ENCODE measurements at places on chromosomes 12 and 14.

DNA sequence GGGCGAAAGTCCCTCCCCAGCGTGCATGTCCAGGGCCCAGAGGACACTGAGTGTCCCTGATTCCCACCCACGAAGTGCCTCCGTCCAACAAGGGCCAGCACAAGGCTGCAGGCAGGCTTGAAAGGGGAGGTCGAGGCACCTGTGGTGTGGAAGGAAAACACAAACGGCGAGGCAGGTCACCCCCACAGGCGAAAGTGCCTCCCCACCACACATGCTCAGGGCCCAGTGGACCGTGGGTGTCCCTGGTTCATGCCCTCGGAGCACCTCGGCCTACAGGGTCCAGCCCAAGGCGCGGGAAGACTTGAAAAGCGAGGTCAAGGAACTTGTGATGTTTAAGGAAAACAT, 370.4 kb downstream of the ALG10 start:
- DNase-seq = no peak

- DNase-seq = no peak
These were observed 2.9 kb upstream of the HMGA2 start for GRCh38 chr12:65821336-65821735.

DNA sequence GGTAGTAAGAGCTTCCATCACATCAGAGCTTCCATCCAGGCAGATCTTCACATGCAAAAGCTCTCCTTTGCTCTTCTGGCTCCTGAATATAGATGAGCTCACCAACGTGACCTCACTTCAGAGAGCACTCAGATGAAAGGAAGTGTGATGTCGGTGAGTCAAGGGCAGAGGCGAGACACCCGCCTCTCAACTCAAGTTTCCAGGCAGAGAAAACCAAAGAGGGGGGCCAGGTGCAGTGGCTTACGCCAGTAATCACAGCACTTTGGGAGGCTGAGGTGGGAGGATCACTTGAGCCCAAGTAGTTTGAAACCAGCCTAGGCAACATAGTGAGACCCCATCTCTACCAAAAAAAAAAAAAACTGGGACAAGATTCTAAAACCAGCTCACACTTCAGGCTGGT, 126.9 kb downstream of the DUSP6 start:
- DNase-seq = peak; percentile 42

- DNase-seq = no peak
These were observed 183.5 kb upstream of the PLEKHG7 start for GRCh38 chr12:92519284-92519683.

DNA sequence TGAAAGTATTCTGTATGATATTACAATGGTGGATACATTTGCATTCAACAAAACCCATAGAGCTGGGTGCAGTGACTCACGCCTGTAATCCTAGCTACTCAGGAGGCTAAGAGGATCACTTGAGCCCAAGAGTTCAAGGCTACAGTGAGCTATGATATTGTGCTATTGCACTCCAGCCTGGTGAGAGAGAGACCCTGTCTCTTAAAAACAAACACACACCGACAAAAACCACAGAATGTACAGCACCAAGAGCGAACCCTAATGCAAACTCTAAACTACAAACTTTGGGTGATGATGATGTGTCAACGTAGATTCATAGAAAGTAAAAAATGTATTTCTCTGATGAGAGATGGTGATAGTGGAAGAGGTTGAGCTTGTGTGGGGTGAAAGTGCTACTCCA, 8.6 kb downstream of the CAPRIN2 start:
- DNase-seq = no peak

- DNase-seq = no peak
These were observed 566.5 kb downstream of the LRFN5 start for GRCh38 chr14:42173206-42173605.

DNA sequence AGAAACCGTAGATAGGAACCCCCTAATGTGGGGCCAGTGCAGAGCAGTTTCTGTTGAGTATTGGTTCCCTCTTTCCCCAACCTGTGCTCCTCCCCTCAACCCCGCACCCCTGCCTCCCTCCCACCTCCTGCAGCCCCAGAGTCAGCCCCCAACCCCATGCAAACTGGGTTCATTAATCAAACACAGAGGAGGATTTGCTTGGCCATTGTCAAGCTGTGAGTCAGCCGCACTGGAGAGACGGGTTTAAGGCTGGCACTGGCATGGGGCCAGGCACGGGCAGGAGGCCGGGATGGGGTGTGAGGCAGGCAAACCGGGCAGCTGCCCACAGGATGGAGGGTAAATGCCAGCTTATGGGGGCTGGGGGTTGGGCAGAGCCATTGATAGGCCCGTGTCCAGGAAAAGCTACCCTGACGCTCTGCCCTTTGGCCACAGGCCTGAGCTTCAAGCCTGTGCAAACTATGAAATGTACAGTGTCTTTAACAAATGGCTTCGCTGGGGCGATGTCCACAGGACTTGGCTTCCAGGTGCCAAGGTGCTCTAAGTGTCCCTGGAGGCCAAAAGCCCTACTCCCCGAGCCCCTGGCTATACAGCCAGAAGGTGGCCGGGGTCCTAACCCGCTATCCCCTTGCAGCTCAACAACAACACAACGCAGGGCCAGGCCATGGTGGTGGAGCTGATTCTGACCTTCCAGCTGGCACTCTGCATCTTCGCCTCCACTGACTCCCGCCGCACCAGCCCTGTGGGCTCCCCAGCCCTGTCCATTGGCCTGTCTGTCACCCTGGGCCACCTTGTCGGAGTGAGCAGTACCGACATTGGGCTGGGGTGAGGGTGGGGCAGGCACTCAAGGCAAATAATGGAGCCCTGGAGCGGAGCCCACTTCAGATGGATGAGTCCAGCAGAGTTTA, 1.4 kb downstream of the AQP5 start:
- no peak for DNase-seq

- DNase-seq = no peak
These were observed 180.8 kb downstream of the C12orf50 start for GRCh38 chr12:87848248-87848868.

DNA sequence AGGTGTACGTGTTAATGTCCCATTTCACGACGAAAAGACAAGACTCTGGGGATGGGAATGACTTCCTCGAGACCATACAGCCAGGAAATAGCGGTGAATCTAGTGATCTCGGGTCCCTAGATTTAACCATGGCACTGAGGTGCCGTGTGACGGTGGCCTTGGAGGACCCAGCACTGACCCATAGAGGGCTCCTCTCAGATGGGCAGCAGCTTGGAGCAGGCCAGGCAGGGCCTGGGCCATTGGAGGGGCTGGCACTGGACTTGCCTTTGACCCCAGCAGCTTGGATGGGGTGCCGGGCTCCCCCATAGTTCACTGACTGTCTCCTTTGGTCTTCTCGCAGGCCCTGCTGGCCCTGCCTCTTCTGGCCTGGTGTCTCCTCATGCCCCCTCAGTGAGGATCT, 5.4 kb downstream of the TCL1B start:
- no peak for DNase-seq

GRCh38 chr12:13307143-13307816, 110.8 kb downstream of the EMP1 start:
- no peak for DNase-seq

DNA sequence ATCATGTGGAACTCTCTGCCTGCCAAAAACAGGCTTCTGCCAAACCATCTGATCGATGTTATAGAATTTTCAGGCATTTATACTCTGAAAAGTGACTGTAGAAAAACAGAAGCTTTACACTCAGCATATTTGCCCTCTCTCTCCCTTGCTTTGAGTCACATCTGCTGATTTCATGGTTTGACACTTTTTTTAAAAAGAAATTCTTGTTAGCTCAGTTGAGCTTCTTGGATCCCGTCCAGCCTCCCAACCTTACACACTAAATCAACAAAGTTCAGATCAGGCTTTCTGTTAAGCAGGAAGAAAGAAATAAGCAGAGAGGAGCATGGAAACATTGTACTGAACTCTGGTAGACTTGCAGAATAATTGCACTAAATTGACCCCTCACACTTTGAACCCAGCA, 193.6 kb upstream of the SEL1L start:
- DNase-seq = no peak

DNA sequence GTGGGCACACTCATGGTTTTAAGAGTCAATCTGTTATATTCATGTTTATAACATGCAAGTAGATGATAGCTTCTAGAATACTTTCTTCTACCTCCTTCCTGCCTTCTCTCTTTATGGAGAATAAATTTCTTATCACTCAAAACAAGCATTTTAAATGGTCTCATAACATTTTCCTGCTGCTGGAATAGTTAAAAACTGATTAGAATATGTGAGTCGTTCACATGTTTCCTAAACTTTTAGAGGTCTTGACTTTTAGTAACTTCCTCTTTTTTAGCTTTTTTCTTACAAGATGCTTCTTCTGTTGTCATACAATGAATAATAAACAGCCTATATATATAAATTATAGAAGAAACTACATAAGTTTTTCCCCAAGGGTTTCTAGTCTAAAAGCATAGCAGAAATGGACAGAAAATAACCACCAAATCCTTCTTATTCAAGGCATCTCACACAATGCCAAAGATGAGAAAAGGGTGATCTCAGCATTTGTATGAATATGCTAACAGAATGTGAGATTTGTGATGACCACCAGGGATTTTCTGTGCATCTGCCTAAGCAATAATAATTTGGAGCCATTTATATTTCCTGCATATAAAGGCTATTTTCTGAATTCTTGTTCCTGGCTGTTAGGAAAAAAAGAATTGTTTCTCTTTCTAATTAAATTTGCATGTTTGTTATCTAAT, 127.8 kb downstream of the DAAM1 start:
- no peak for DNase-seq

- DNase-seq = no peak
These were observed 41.7 kb downstream of the ZCRB1 start for GRCh38 chr12:42284157-42284556.

DNA sequence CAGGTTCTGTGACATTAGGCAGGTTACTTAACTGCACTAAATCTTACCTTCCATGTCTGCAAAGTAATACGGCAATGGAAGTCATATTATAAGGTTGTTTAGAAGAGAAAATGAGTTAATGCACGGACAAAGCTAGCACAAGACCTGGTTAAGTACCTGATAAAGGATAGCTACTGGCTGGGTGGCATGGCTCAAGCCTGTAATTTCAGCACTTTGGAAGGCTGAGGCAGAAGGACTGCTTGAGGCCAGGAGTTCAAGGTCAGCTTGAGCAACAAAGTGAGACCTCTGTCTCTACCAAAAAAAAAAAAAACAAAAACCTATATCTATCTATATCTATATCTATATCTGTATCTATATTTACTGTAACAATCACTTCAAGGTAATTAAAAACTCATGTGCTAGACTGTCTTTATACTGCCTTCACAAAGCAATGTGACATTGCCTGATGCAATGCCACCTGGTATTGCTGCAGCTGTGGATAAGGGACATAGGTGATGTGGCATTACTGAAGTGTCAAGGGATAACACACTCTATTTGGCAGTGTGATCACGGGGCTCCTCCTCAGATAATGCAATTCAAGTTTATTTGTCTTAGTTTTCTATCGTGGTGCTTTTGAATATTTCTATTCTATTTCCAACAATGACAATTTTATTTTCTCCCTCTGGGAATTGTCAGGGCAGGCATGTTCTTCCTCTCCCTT, 107.1 kb downstream of the PAX9 start:
- no peak for DNase-seq

DNA sequence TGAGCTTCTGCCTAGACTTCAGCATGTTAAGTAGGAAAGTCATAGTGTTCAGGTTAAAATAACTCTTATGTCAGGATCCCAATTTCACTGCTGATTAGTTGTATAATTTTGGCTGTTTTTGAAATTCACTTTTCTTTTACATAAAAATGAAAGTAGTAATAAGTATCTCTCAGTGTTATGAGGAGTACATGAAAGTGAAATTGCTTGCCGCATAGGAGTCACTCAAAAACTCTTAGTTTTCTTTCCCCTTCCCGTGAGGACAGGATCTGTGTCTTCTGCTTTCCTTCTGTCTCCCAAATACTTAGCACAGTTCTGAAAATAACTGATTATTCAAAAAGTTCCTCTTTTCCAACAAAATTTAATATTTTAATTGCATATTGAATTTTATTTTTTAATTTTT, 100.5 kb downstream of the SLC38A4 start:
- no peak for DNase-seq

- no peak for DNase-seq
These were observed 702.7 kb downstream of the TMTC2 start for GRCh38 chr12:83389237-83389996.

DNA sequence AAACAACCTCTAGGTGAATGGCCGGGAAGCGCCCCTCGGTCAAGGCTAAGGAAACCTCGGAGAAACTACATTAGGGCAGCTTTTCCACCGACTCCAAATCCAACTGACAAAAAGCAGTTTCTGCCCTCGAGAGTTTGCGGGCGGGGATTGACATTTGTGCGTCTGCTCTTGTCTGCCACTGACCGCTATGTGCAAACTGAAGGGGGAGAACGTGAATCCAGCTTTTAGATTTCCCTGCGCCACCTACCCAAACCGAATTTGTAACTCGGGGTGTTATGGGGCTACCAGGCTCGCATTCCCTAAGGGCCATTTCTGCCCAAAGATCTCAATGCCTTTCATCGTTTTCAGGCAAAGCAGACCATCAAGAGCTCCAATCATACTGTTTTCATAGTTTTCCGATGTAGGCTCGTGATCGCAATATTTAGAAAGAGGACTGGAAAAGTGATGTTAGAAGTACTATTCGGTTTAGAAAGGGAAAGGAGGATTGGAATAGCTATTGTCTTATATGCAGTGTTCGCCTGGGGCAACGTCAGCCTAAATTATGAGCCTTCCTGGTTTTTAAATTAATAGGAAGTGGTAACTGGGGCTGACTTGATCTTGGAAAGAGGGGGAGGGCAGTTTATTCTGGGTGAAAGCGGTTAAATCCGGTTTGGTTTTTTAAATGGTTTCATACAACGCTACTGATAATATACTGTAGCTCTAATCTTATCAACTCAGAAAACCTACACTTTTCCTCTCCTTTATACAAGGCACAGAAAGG, 45.4 kb downstream of the BCAT1 start:
- no peak for DNase-seq

- no peak for DNase-seq
These were observed 101.5 kb upstream of the USP15 start for GRCh38 chr12:62158461-62159360.

DNA sequence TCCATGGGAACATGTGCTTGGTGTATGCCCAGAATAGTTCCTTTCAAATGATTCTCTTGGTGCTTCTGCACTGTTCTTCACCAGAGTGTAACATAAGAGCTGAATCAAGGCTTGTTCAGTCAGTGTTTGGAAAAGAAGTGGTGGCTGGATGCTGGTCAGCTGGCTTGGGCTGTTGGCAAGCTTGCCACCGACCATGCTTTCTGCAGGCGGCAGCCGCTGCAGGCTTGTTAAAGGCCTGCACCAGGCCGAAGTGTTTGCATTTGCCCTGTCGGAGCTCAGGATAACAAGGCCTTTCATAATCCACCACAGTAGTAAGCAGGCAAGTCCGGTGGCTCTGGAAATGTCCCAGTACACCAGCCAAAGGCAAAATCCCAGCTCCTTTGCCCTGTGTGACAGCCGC, 26.9 kb downstream of the DAAM1 start:
- DNase-seq = no peak

DNA sequence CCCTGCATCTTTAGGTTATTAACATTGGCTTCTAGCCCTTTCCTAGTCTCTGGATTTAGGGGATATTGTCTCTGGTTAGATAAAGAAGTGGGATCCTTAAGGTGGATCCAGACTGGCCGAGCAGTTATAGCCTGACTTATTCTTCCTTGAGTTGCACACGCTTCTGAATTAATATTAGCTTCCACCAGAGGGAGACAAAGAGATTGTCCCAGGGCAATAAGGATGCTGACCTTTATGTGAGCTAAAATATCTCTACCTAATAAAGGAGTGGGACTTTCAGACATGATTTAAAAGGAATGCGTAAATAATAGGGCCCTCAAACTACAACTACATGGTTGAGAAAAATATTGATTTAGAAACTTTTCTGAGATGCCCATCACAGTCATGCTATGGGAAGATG, 139.7 kb downstream of the SLCO1B3 start:
- DNase-seq = no peak
